Cardiac fibroblast (primary cell): ENCODE measurements at places on chromosomes 2 and 18.

DNA sequence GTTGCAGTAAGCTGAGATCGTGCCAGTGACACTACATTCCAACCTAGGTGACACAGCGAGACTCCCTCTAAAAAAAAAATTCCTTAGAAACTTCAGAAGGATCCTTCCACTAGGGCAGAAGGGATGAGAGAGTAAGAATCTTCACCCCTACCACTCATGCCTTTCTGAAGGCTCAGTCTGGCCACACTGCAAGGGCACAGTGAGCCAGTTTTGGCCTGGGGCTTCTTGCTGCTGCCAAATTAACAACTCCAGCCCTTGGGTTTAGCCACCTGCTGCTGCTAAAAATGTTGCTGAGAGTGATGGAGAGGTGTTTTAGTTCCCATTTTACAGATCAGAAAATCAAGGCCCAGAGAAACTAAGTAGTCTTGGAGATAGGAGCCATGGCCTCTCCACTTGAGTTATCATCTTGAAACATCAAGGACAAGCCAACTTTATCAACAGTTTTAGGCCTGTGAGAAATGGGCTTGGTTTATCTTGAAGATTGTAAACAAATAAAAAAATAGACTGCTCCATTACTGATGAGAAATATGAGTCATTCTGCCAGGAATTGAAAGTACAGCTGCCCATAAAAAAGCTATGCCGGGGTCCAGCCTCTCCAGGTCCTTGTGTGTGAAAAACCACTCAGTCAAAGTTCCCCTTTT, 31.9 kb upstream of the CASP8 start:
- peak; percentile 29 for DNase-seq

DNA sequence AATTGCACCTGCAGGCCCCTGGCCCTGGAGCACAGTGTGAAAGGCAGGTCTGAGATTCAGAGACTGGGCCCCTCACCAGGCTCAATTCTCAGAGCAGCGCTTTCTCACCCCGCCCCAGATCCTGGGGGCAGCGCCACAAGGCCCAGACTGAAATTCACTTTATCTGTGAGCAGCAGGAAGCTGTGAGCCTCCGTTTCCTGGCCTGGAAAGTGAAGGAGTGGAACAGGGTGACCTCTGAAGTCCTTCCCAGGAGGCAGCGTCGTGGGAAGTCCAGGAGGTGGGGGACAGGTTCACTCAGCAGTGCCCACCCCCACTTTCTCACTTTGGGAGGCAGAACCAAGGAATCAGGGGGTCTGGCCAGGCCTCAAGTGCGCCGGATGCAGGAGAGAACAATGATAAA, 235.4 kb downstream of the NDUFA10 start:
- DNase-seq = no peak

DNA sequence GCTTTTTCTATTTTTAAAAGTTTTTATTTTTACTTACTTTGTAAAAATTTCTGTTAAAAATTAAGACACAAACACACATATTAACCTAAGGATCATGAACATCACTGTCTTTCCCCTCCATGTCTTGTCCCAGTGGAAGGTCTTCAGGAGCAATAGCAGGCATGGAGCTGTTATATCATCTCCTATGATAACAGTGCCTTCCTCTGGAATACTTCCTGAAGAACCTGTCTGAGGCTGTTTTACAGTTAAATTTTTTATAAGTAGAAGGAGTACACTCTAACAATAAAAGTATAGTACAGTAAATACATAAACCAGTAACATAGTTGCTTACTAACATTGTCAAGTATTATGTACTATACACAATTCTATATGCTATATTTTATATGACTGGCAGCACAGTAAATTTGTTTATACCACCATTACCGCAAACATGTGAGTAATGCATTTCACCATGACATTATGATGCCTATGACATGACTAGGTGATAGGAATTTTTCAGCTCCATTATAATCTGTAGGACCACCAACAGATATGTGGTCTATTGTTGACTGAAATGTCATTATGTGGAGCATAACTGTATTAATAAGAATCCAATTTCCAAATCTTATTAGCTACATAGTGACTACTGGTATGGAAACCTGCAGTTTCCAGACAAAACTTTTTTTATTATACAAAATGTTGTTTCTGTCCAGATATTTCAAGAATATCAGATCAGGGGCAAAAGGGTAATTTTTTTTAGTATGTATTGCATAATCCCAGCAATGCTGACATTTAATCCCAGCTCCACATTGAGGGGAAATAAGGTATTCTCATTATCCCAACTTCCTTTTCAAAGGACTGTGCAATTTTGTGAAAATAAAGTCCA, 337.2 kb upstream of the SLC39A10 start:
- DNase-seq = no peak

DNA sequence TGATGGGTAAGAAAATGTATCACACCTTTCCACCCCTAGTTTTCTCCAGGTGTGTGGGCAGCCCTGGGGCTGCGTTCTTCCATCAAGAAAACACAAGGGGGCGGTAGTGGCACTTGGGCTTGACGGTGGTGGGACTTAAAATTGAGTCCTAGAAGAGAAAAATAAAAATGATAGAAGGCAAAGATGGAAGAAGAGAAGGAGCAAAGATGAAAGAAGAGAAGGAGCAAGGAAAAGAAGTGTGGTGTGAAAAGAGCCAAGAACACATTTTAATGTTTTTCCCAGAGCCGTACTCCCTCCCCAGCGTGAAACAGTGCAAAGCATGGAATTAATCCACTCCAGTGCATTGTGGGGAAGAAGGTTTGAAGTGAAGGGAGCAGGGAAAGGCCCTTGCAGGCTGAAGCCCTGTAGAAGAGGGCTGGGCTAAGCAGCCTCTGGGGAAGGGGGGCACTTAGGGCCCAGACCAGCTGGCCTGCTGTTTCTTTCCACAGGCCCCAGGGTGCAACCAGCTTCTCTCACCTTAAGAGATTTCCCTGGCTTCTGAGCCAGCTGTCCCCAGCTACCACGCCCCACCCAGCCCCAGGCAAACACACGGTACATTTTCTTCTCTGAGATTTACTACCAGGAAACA, 256.8 kb downstream of the RNF152 start:
- peak; percentile 80 for DNase-seq

DNA sequence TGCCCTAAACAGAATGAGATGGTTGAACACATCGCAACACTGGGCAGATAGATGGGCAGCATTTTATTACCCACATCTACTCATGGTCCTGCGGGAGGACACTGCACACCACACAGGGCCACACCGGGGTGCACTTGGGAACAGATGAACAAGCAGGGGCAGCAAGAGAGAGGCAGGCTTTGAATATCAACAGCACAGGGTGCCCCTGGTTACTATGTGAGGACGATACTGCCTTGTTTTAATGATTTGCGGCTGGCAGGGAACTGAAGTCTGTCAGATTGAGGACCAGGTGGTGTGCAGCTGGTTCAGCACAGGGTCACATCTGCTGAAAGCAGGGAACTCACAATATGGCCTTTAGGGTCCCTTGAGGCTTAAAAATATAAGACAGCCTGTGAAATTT, 195.7 kb downstream of the PIEZO2 start:
- no peak for DNase-seq

- DNase-seq = peak; percentile 70
These were observed 1.0 kb upstream of the NFATC1 start for GRCh38 chr18:79394534-79395307.

DNA sequence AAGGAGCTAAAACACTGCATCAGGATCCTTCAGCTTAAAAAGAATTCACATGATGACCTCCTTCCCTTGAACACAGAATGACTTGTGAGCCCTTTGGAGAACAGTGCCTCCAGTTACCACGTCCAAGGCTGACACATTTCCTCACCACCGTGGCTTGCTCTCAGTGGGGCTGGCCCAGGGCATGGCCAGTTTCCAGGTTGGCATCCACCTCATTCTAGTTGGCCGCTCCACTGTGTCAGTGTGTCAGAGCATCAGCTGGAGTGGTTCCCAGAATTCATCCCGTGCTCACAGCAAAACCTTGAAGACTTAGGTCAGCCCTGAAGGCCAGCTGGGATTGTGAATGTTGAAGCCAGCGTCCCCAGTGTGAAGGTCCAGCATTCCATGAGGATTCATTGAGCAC, 158.5 kb downstream of the INSIG2 start:
- DNase-seq = no peak

GRCh38 chr2:104865096-104865470, 11.2 kb downstream of the POU3F3 start:
- no peak for DNase-seq

GRCh38 chr2:31382452-31383120, 32.0 kb downstream of the XDH start:
- DNase-seq = no peak

- no peak for DNase-seq
These were observed 76.1 kb upstream of the CPO start for GRCh38 chr2:206863196-206863595.

DNA sequence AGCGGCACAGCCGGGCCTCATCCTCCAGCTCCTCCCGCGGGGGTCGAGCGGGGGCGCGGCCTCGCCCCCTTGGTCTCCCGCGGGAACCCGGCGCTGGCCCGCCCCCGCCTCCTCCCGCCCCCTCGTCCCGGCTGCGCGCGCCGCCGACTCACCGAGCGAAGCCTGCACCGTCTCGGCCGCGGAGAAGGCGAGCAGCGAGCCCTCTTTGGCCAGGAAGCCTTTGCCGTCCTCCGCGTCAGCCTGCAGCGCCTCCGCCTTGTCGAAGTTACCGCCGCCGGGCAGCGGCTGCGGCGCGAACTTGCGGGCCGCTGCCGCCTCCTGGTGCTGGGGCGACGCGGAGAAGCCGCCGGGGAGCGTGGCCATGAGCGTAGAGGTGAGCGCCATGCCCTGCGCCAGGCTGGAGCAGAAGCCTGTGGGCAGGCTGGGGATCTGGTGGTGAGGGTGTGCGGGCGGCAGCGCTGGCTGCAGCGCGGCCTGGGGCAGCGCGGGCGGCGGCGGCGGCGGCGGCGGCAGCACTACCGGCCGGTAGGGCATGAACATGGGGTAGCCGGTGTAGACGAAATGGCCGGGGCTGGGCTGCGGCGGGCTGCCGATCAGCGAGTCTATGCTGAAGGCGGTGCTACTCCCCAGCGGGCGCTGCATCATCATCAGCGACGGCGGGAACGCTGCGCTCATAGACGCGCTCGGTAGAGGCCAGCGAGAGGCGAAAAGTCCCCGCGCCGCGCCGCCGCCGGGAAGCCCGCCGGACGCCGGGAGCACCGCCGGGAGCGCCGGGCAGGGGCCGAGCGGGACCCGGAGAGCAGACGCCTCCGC, 683 bp downstream of the GBX2 start:
- peak; percentile 59 for DNase-seq

DNA sequence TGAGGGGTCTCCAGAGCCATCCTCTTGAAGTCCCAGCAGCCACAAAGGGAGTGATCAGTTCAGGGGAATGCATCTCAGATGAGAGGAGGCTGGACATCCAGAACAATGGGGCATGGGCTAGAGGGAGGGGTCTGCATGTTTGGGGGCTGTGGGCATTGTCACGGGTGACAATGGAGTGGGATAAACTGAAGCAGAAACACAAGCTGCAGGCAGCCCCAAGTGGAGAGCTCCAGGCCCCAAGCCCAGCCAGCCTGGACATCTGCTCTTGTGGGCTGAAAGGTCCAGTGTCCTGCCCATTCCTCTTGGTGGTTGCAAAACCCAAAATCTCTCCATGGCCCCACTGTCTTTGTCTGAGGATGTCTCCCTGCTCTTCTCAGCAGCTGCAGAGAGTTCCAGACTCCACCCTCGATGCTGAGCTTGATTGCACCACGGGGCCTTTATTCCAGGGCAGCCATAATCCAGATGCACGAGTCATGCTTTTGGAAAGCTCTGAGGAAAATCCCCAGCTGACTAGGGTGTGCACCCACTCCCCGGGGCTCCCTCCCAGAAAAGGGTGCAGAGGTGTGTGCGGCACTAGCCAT, 149.4 kb downstream of the TNS1 start:
- DNase-seq = peak; percentile 62
